ENCODE measurements at places on chromosomes 7 and 10. TPM values are rescaled to one million over a fixed set of nuclear protein-coding genes. Genes with fewer than 3 reads are reported as not detected.

GRCh38 chr7:74380720-74381119 lies 73.0 kb upstream of the GTF2IRD1 start:
- no peak for DNase-seq
- H3K4me3 ChIP-seq: no peak overlapping the region
- no peaks in the 10 kb centered on the region for H3K4me1 ChIP-seq
- H3K36me3 ChIP-seq: no peaks in the 10 kb centered on the region

DNA sequence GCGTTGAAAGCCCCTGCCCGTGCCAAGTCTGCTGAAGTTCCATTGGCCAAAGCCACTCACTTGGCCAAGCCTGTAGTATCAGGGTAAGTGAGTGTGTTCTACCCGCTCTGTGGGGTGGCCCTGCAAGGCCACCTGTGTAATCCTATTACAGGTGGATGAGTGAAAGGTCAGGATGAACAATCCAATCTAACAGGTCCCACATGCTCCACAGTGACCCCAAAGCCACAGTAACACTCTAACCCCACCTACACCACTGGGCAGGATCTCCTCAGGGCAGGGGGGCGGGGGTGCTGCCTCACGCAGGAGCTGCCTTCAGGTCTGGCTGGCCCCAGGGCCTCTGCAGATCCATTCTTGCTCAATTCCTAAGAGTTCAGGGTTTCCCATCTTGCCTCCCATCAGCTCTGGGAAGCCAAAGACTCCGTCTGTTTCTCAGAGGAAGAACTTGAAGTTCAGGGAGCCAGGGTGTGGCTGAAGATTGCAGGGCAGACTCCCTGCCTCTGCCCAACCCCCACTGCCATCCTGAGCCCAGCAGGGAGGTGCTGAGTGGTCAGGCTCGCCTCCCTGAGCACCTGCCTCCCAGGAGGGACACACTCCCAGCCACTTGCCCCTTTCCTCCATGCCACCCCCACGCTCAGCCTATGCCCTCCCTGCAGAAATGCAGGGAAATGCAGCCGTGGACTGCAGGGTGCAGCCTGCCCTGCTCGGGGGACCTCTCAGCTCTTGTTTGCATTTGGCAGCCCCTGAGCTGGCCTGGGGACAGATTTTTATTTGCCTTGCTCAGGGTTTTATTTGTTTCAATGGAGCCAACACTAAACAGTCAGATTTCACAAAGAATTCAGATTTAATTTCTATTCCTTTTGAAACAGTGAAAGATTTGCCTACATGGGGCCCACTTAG lies 9.8 kb upstream of the COMTD1 start:
- no peak overlapping the region for H3K27ac ChIP-seq
- no peaks in the 10 kb centered on the region for H3K27me3 ChIP-seq
- no peak overlapping the region for H3K4me3 ChIP-seq
- DNase-seq: no peak
- no peaks in the 10 kb centered on the region for H3K4me1 ChIP-seq
- H3K36me3 ChIP-seq: no peaks in the 10 kb centered on the region

The NRBF2 gene
- 29.9 TPM for total RNA-seq

DNA sequence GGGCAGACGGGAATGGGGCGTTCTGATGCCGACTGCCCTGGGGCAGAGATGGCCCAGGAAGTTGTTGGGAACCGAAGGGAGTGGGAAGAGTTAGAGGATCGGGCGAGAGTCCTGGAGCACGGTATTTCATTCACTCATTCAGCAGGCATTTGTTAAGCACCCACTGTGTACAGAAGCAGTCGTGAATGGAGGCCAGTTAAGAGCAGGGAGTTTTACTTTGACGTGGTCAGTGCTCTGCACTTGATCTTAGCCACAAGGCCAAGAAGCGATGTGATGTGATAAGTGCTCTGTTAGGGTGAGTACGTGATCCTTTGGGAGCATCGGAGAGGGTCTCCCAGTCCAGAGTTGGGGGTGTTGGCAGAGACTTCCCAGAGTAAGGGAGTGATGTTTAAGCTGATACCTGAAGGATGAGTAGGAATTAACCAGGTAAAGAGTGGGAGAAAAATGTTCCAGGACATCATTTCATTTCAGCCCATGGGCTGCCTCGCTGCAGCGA lies 890 bp downstream of the ZFYVE27 start:
- peaks cover 5% of the 10 kb centered on the region for H3K27me3 ChIP-seq
- no peak for DNase-seq
- peak overlapping the region; percentile 96 for H3K4me3 ChIP-seq
- peak overlapping the region; percentile 94 for H3K27ac ChIP-seq
- peaks cover 40% of the 10 kb centered on the region for H3K36me3 ChIP-seq
- peaks cover 40% of the 10 kb centered on the region for H3K4me1 ChIP-seq

- no peaks in the 10 kb centered on the region for H3K27me3 ChIP-seq
- H3K4me3 ChIP-seq: no peak overlapping the region
- DNase-seq: no peak
- peaks cover 3% of the 10 kb centered on the region for H3K36me3 ChIP-seq
- peaks cover 5% of the 10 kb centered on the region for H3K4me1 ChIP-seq
These were observed 49.1 kb downstream of the AHCYL2 start for GRCh38 chr7:129273936-129274335.

DNA sequence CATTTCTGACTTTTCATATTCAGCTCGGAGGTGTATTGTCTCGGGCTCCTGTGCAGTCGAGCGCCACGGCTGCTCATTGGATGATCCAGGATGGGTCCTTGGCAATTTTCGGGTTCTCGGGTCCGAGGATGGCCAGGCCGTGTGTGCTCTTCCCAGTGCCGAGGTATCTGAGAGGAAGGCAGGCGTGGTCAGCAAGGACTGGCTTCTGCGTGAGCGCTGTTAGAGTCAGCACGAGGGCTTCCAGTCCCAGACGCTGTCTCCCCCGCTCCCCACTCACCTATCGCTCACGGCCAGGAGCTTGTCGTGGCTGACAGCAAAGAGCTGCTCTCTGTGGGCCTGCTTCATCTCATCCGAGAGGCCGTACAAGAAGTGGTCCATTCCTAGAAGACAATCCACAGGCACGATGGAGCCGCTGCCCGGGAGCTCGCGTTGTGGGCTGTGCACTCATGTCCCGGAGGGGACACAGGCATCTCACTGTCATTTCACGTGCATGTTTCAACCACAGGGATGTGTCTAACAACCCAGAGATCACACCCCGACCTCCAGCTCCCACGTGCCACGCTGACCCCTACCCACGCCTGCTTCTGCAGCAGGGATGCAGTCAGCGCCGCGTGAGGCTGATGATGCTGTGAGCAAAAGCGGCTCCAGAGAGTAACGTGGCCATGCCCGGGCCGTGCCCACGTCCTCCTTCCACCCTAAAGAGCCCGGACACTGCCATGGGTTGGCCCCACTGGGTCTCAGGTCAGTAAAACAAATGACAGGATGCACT lies 34.4 kb downstream of the PITRM1 start:
- no peak for DNase-seq
- H3K27me3 ChIP-seq: no peaks in the 10 kb centered on the region
- peaks cover 72% of the 10 kb centered on the region for H3K36me3 ChIP-seq
- H3K4me3 ChIP-seq: no peak overlapping the region
- no peak overlapping the region for H3K27ac ChIP-seq
- no peaks in the 10 kb centered on the region for H3K4me1 ChIP-seq

DNA sequence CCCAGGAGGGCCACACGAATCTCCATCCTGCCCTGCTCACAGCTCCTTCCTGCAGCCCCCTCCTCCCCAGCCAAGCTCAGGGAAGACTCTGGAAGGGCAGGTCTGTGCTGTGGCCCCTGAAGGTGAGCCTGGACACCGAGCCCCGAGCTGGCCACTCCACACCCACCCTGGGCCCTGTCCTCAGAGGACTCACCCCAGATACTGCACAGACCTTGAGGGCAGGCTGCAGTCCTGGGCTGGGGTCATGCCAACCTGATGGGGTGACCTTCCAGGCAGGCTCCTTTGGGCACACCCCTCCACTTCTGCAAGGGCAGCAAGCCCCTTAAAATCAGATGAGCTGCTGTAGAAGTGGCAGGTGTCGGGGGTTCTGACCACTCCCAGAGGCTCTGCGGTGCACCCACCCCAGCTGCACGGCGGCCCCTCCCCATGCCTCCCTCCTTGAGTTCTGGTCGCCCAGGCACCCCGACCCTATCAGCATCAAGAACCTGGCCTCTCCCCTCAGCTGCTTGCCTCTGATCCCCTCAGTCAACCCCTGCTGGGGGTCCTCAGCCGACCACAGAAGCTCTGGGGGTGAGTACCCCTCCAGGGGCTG lies 24.3 kb downstream of the YKT6 start:
- no peaks in the 10 kb centered on the region for H3K36me3 ChIP-seq
- H3K27ac ChIP-seq: no peak overlapping the region
- DNase-seq: no peak
- H3K4me1 ChIP-seq: no peaks in the 10 kb centered on the region

DNA sequence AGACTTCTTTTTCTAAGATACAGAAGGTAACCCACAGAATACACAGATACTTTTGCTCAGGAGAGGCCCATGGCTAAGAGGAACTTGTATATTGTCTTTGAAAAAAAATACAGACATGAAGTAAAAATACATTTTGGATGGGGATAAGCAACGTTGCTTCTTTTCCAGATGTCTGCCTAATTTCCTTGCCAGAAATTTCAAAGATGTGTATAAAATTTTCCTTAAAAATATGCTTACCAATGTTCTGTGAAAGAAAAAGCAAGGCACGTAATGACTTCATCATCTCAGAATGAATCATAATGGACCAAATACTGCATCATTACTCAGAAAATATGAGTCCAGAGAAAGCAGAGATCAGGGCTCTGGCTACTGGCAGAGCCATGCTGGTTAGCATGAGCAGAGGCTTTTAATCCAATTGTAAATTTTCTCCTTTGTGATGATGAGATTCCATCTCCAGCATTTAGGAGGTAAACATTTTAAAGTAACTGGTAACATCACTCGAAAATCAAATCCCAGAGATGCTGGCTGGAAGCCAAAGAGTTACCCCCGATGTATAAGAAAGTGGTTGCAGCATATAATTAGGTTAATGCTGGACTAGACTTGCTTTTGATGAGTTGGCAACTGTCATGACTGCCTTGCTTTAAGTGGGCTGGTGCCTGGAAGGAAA lies 272.5 kb downstream of the SEMA3A start:
- H3K27me3 ChIP-seq: no peaks in the 10 kb centered on the region
- H3K4me1 ChIP-seq: no peaks in the 10 kb centered on the region
- H3K27ac ChIP-seq: no peak overlapping the region
- H3K4me3 ChIP-seq: no peak overlapping the region

The LDB3 gene
- not detected for total RNA-seq

GRCh38 chr7:43764807-43765491 lies 6.5 kb downstream of the BLVRA start:
- no peak overlapping the region for H3K4me3 ChIP-seq
- H3K4me1 ChIP-seq: peaks cover 31% of the 10 kb centered on the region
- DNase-seq: no peak
- no peaks in the 10 kb centered on the region for H3K27me3 ChIP-seq

GRCh38 chr7:18890134-18890533 lies 227.3 kb downstream of the TWIST1 start:
- H3K27ac ChIP-seq: no peak overlapping the region
- H3K27me3 ChIP-seq: no peaks in the 10 kb centered on the region
- H3K4me1 ChIP-seq: no peaks in the 10 kb centered on the region
- DNase-seq: no peak

The CPVL gene
- total RNA-seq: not detected

DNA sequence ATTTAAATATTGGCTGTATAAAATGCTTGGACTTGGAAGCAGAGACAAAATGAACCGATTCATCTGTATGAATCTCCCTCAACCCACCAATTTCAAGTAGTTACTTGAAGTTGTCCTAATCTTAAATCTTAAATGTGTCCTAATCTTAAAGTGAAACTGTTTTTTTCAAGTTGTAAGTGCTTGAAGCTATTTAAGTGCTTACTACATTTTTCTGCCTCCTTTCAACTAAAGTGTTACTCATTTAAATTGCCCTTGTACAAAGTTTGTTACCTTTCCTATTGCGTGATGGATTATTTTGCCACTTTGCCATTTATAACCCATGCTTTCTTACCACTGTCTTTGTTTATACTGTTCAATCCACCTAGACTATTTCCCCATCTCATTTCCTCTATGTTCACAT lies 2.8 kb downstream of the BCAP29 start:
- H3K4me3 ChIP-seq: peak overlapping the region; percentile 22
- no peaks in the 10 kb centered on the region for H3K27me3 ChIP-seq
- no peak overlapping the region for H3K27ac ChIP-seq

- H3K4me3 ChIP-seq: no peak overlapping the region
- no peaks in the 10 kb centered on the region for H3K27me3 ChIP-seq
- no peak for DNase-seq
- H3K27ac ChIP-seq: no peak overlapping the region
These were observed 60.6 kb downstream of the PUS7 start for GRCh38 chr7:105461518-105461917.

GRCh38 chr7:38318803-38319416 lies 45.5 kb upstream of the TARP start:
- peaks cover 19% of the 10 kb centered on the region for H3K4me1 ChIP-seq
- no peaks in the 10 kb centered on the region for H3K36me3 ChIP-seq
- peak overlapping the region; percentile 1 for H3K27ac ChIP-seq
- peaks cover 1% of the 10 kb centered on the region for H3K27me3 ChIP-seq
- H3K4me3 ChIP-seq: peak overlapping the region; percentile 55
- no peak for DNase-seq

DNA sequence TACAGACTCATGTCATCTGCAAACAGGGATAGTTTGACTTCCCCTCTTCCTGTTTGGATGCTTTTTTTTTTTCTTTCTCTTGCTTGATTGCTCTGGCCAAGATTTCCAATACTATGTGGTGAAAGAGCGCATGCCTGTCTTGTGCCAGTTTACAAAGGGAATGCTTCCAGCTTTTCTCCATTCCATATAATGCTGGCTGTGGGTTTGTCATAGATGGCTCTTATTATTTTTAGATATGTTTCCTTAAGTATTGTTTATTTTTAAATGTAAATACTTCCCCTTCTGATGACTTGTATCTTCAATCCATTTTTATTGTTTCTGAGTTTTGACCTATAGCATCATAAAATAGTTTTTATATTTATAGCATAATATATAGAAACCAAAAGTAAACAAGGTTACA lies 17.9 kb downstream of the FAM237B start:
- H3K4me1 ChIP-seq: no peaks in the 10 kb centered on the region
- peaks cover 21% of the 10 kb centered on the region for H3K27me3 ChIP-seq
- no peak overlapping the region for H3K4me3 ChIP-seq
- no peak for DNase-seq
- H3K36me3 ChIP-seq: no peaks in the 10 kb centered on the region

- peak; percentile 73 for DNase-seq
- peak overlapping the region; percentile 80 for H3K27ac ChIP-seq
- H3K4me1 ChIP-seq: peaks cover 32% of the 10 kb centered on the region
- H3K36me3 ChIP-seq: peaks cover 1% of the 10 kb centered on the region
These were observed 63.6 kb downstream of the RGS10 start for GRCh38 chr10:119478811-119479341.

Data from activated CD4-positive, alpha-beta T cell treated with anti-CD3 and anti-CD28 coated beads, Interleukin-2, amount 10 ng/mL, durations not matched to agents 24 days and 14 days (primary cell).